A549 treated with AZD2906 at 1 μM for 4 hours (cell line): ENCODE measurements at places on chromosomes 4 and X. TPM values are rescaled to one million over a fixed set of nuclear protein-coding genes. Genes with fewer than 3 reads are reported as not detected.

TRO gene
- total RNA-seq: 0.46 to 0.66 TPM (median 0.63 TPM) in 5 replicates

CISD2 gene
- 38.1 to 40.9 TPM (median 39.7 TPM) in 5 replicates for total RNA-seq

MTCP1 gene
- total RNA-seq: 14.5 to 22.0 TPM (median 17.3 TPM) in 5 replicates

RAB41 gene
- total RNA-seq: not detected in 5 replicates

SH3TC1 gene
- 24.2 to 27.1 TPM (median 26.7 TPM) in 5 replicates for total RNA-seq

GYG2 gene
- 4.0 to 5.1 TPM (median 4.5 TPM) in 5 replicates for total RNA-seq

FGB gene
- 16.1 to 21.4 TPM (median 17.1 TPM) in 5 replicates for total RNA-seq

MUC7 gene
- total RNA-seq: not detected in 5 replicates

NMU gene
- 0.42 to 0.92 TPM (median 0.55 TPM) in 5 replicates for total RNA-seq

PRRG3 gene
- total RNA-seq: not detected in 5 replicates

SFRP2 gene
- total RNA-seq: 0.03 TPM in 2 of 5 replicates, not detected in the others

EIF2S3 gene
- 115 to 210 TPM (median 124 TPM) in 5 replicates for total RNA-seq

SERTM2 gene
- total RNA-seq: not detected in 5 replicates

PDE5A gene
- 0.29 to 0.62 TPM (median 0.30 TPM) in 5 replicates for total RNA-seq

TLR1 gene
- 0.11 to 0.33 TPM (median 0.18 TPM) in 5 replicates for total RNA-seq

AADAT gene
- total RNA-seq: 7.6 to 8.8 TPM (median 7.7 TPM) in 5 replicates

SSX2B gene
- not detected in 5 replicates for total RNA-seq

ETDB gene
- total RNA-seq: not detected in 5 replicates

RP2 gene
- 7.6 to 13.1 TPM (median 9.4 TPM) in 5 replicates for total RNA-seq

CXCL1 gene
- total RNA-seq: 5.3 to 6.6 TPM (median 6.2 TPM) in 5 replicates

FRMPD4 gene
- 0.02 to 0.06 TPM (median 0.05 TPM) in 5 replicates for total RNA-seq

KLKB1 gene
- total RNA-seq: not detected in 5 replicates

TENT5D gene
- total RNA-seq: not detected in 5 replicates

LINC00632 gene
- 0.94 to 1.6 TPM (median 1.2 TPM) in 5 replicates for total RNA-seq

ARHGEF9 gene
- total RNA-seq: 4.1 to 5.2 TPM (median 4.7 TPM) in 5 replicates

CASP3 gene
- total RNA-seq: 20.5 to 30.6 TPM (median 21.0 TPM) in 5 replicates

SYNPO2 gene
- 0.56 to 0.98 TPM (median 0.94 TPM) in 5 replicates for total RNA-seq

RAP1GDS1 gene
- 19.4 to 28.8 TPM (median 22.5 TPM) in 5 replicates for total RNA-seq

STK26 gene
- total RNA-seq: 8.2 to 11.8 TPM (median 8.9 TPM) in 5 replicates

AFM gene
- total RNA-seq: not detected in 5 replicates

GABRA4 gene
- not detected in 5 replicates for total RNA-seq

BANK1 gene
- total RNA-seq: 0.58 to 1.4 TPM (median 0.88 TPM) in 5 replicates

CACNA1F gene
- total RNA-seq: not detected in 5 replicates

PLP1 gene
- 0.05 TPM in 1 of 5 replicates, not detected in the others for total RNA-seq

GK gene
- total RNA-seq: 1.9 to 2.3 TPM (median 2.0 TPM) in 5 replicates

RBM3 gene
- total RNA-seq: 337 to 558 TPM (median 385 TPM) in 5 replicates

GPR143 gene
- total RNA-seq: 0.21 to 0.49 TPM (median 0.34 TPM) in 5 replicates
